Mammary microvascular endothelial cell (primary cell): ENCODE measurements at places on chromosomes 7 and 10. TPM values are rescaled to one million over a fixed set of nuclear protein-coding genes. Genes with fewer than 3 reads are reported as not detected.

KIAA1549 gene
- total RNA-seq: 3.1 and 3.8 TPM in 2 replicates

ADO gene
- 16.7 and 17.0 TPM in 2 replicates for total RNA-seq

HABP2 gene
- not detected in 2 replicates for total RNA-seq

PDE6C gene
- not detected in 2 replicates for total RNA-seq

AKR1C2 gene
- total RNA-seq: 0.89 and 1.6 TPM in 2 replicates

FRMPD2 gene
- 0.05 and 0.07 TPM in 2 replicates for total RNA-seq

SEPTIN7 gene
- 234 and 235 TPM in 2 replicates for total RNA-seq
